CD4-positive, alpha-beta memory T cell (primary cell): ENCODE measurements at places on chromosomes 6 and 20. TPM values are rescaled to one million over a fixed set of nuclear protein-coding genes. Genes with fewer than 3 reads are reported as not detected.

ATP9A gene
- 0.47 TPM for total RNA-seq

CRISP3 gene
- total RNA-seq: not detected

DLK2 gene
- total RNA-seq: 0.33 TPM

FLOT1 gene
- total RNA-seq: 75.3 TPM

LHFPL5 gene
- total RNA-seq: not detected

RAET1L gene
- not detected for total RNA-seq

ZNF165 gene
- 0.75 TPM for total RNA-seq
